Stimulated activated CD4-positive, alpha-beta T cell treated with anti-CD3 and anti-CD28 coated beads, Interleukin-12 subunit alpha, Interleukin-12 subunit beta, amount 100 ng/mL, for 48 hours (primary cell): ENCODE measurements at places on chromosomes 13 and 19.

DNA sequence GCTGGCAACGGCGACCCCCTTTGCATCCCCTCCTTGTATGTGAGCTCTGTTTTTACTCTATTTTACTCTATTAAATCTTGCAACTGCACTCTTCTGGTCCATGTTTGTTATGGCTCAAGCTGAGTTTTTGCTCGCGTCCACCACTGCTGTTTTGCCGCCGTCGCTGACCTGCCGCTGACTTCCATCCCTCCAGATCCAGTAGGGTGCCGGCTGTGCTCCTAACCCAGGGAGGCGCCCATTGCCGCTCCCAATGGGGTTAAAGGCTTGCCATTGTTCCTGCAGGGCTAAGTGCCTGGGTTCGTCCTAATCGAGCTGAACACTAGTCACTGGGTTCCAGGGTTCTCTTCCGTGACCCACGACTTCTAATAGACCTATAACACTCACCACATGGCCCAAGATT lies 2704.4 kb downstream of the PCDH9 start:
- DNase-seq, result no peak

- no peak for DNase-seq
These were observed 37.1 kb downstream of the MLLT1 start for GRCh38 chr19:6242677-6243076.

GRCh38 chr19:38837656-38838121 lies 6.1 kb upstream of the ECH1 start:
- no peak for DNase-seq

DNA sequence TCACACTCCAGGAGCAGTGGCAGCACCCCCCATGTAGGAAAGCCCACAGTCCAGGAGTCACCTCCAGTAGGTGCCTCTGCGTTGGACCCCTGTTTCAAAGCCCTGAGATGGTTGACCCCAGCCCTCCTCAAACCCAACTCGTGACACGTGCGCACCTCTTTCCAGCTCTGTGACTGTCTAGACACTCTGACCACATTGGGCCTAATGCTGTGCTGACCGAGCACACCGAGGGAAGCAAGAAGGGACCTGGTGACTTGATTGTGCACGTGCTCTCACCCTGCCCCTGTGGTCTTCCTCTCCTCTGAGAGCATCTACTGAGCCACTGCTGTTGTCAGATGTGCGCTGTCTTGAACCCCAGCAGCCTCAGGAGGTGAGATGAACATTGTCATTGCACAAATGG lies 22.9 kb upstream of the SLC35E1 start:
- no peak for DNase-seq

DNA sequence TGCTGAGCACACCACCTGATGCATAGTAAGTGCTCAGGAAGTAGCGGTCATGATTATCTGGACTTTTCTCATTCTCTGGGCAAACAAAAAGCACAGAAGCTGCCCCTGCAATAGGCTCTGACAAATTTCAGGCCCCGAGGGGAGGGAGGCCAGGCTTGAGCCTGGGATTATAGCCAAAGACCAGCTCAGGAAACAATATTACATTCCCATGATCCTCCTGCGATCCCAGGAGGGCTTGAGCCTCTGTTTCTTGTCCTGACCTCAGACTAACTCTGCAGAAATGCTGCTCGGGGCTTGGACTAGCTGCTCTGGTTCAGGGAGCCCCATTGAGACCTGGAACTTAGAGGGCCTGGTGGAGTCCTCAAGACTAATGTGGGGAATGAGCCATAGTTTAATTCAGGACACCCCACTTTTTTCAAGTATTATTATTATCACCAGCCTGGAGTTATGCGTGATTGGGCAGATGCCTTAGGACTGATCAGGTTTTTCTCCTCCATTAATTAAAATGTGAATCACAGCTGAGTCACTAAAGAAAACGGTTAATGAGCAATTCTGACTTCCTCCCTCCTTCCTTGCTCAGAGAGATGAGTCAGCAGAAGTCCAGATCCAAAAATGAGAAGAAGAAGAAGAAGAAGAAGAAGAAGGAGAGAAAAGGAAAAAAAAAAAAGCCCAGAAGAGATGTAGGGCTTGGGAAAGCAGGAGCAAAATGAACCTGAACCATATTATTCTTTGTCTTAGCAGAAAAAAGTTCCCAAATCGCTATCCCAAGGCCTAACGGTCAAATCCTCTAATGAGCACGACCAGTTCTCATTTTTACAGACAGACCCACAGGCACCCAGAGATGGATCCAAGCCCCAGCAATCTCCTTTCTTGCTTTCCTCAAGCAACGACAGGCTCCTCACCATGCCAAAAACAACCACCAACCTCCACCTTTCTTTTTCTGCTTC lies 107.2 kb downstream of the CACNA1A start:
- DNase-seq, result no peak

- DNase-seq, result no peak
These were observed 844 bp downstream of the ZNF543 start for GRCh38 chr19:57321116-57321515.

GRCh38 chr19:52237771-52238400 lies 31.5 kb upstream of the ZNF766 start:
- DNase-seq, result peak; percentile 55

- no peak for DNase-seq
These were observed 30.4 kb downstream of the CEBPG start for GRCh38 chr19:33403973-33404304.

DNA sequence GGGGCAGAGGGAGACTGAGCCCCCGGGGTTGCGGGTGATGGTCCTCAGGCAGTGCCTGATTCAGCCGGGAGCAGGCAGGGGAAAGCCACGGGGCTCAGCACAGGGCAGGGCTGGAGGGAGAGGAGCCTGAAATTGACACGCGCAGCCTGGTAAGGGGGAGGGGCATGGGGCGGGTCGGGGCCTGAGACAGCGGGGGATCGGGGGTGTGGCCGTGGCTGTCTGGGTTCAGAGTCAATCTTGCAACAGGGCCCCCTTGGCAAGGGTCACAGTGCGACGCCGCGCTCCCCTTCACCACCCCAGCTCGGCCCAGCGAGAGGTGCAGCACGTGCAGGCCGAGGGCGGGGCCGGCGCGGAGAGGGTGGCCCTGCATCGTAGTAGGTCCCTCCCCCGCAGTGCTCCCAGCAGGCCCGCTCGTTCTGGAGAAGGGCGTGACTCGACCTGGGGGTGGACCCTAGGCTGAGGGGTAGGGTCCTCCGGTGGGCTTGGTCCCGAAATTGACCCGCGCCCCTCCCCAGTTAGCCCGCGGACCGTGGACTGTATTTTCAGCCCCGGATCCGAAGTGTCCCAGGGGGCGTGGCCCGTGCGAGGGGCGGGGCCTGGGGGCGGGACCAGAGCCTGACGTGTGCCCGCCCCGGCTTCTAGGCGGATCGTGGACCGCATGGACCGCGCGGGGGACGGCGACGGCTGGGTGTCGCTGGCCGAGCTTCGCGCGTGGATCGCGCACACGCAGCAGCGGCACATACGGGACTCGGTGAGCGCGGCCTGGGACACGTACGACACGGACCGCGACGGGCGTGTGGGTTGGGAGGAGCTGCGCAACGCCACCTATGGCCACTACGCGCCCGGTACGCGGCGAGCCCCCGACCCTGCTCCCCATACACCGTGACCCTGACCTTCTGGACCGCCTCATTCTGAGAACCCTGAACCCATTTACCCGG lies 6.0 kb downstream of the RCN3 start:
- peak; percentile 75 for DNase-seq

GRCh38 chr19:31908496-31909225 lies 436.7 kb upstream of the ZNF507 start:
- DNase-seq, result no peak

GRCh38 chr13:19185865-19186645 lies 4.4 kb upstream of the TUBA3C start:
- DNase-seq, result no peak

DNA sequence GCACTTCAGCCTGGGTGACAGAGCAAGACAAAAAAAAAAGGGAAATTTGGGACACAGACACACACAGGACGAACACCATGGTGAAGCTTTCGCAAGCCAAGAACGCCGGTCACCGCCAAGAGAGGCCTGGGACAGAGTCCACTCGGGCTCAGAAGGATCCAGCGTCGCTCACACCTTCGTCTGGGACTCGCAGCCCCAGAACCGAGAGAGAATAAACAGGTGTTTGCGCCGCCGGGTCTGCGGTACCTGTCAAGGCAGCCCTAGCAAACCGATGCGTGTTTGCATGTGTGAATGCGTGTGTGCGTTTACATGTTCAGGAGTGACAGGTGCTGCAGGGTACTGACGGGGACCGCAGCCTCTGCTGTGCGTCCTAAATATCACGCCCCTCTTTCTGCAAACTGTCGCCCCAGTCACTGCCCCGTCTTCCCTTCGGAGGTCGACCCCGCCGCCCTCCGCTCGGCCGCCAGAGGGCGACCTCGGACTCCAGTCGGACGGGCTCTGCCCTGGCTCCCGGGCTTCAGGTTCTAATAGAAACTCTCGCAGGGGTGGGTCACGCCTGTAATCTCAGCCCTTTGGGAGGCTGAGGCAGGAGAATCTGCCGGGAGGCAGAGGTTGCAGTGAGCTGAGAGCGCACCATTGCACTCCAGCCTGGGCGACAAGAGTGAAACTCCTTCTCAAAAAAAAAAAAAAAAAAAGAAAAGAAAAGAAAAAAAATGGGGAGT lies 11.8 kb upstream of the CSNK1G2 start:
- peak; percentile 76 for DNase-seq

GRCh38 chr13:43698758-43699157 lies 88.0 kb downstream of the ENOX1 start:
- DNase-seq, result no peak

- DNase-seq, result no peak
These were observed 11.4 kb downstream of the ZNF254 start for GRCh38 chr19:24098359-24098758.

- no peak for DNase-seq
These were observed 3.1 kb downstream of the AKAP11 start for GRCh38 chr13:42275098-42275471.

- no peak for DNase-seq
These were observed 76.9 kb downstream of the FOXO1 start for GRCh38 chr13:40589285-40590109.

DNA sequence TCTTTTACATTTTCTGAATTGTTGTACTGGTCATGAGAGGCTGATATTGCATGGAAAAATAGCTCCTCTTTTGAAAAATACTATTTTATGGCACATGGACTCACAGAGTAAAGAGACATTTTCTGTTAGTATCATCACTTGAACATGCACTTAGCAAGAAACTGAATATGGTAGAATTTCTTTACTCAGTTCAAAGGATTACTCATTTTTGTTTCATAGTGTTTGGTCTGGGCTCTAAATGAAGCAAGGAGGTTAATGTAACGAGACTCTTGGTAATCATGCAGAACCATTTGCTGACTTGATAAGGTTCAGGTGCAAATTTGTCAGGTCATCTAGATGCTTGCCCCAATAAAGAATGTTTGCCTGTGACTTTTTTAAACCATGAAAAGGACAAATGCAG lies 63.2 kb downstream of the GPC6 start:
- DNase-seq, result no peak

GRCh38 chr19:33177417-33177979 lies 16.6 kb upstream of the LRP3 start:
- peak; percentile 44 for DNase-seq

- no peak for DNase-seq
These were observed 16.9 kb downstream of the PROSER1 start for GRCh38 chr13:39020853-39021462.

- DNase-seq, result no peak
These were observed 228.5 kb upstream of the ARGLU1 start for GRCh38 chr13:106796280-106797047.

DNA sequence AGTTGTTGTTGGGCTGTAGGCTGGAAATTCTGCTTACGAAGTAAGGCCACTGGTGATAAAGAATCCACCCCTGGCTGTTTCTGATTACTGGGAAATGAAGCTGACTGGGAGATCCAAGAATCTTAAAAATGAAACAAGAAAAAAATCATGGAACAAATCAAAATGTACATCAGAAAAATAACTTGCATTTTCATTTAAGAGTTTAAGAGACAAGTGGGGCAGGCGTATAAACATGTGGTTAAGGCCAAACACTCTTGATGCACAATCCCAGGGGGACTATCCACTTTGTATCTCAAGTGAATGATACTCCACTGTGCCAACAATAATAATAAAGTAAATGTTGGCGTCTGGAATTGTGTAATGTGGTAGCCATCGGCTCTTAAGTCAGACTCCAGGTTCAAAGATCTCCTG lies 24.6 kb downstream of the ZMYM5 start:
- no peak for DNase-seq

DNA sequence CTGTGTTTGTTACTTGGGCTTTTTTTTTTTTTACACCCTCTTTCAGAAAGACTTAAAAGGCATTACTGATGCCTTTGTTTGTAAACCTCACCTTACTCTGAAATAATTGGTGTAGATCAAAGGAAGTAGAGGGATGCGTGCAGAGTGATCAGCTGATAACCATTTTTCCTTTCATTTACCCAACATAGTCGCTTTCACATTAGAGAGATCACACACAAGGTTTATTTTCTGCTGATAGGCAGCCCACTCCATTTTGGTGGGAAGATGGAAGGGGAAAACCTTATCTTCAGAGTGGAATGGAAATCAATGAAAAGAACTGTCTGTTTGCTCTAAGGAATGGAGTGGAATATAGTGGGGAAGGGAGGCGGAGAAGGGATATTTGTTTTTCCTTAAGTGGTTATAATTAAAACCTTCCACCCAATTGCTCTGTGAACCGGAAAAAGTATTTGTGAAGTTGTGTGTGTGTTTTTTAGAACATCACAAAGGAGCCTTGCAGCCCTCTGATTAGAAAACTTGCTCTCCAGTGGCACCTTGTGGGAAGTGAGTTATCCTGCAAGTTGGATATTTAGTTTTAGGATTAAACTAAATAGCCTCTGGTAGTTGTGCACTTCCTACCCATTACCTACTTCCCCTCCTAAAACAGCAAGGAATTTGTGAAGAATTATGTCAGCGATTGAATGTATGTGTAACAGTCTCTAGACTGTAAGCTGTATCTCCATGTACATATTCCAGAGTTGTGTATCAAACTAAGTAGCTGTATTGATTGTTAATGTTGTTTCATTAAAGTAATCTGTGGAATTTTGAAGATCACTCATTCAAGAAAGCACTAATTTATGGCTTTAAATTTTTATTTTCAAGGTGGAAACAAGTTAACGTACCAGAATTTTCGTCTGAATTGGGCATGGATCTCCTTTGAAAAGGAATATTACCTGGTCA lies 76.8 kb downstream of the FREM2 start:
- DNase-seq, result no peak

- DNase-seq, result no peak
These were observed 1.9 kb downstream of the MKNK2 start for GRCh38 chr19:2048959-2049740.

GRCh38 chr13:34356686-34357434 lies 538.9 kb downstream of the RFC3 start:
- DNase-seq, result no peak

DNA sequence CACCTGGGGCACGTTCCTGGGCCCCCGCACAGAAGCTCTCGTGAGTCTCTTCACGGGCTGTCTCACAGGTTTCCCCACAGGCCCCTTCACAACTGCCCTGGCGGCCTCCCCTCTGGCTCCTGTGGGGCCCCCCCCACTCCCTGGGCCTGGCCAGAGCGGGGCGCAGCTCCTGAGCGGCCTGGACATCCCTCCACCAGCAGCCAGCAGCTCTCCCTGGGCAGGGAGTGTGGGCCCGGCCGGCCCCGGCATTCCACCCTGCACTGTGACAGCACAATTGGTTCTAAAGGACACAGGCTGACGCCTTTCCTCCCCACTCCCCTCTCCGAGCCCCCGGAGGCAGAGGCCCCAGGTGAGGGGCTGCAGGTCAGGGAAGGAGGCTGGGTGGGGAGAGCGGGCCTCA lies 9.5 kb upstream of the TIMM13 start:
- DNase-seq, result no peak

GRCh38 chr19:32543115-32543900 lies 37.7 kb upstream of the PDCD5 start:
- no peak for DNase-seq

- no peak for DNase-seq
These were observed 18.5 kb downstream of the GPR42 start for GRCh38 chr19:35389192-35389861.
